ENCODE measurements at places on chromosomes 5 and 9.

- no peak overlapping the region for H3K27ac ChIP-seq
- H3K36me3 ChIP-seq, result no peaks in the 10 kb centered on the region
- peaks cover 82% of the 10 kb centered on the region for H3K27me3 ChIP-seq
- DNase-seq, result no peak
These were observed 22.4 kb downstream of the SLC9A3 start for GRCh38 chr5:501831-502184.

DNA sequence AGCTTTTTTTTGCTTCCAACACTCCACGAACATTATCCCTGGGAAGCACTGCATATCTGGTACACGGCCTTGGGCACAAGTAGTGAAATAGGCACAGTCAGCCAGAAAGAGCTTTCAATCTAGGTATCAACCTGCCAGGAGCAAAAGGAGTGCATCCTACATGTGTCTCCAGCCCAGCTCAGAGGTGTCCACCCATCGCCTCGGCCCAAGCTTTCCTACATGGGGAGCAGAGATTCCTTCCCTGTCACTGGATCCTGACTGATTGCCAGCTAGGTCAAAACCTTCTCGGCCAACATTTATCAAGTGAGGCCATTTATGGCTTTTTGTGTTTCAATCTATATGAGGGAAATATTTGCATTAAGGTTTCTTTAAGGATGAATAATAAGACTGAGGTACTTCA is 55.8 kb downstream of the GOLM1 start:
- no peak overlapping the region for H3K27ac ChIP-seq
- no peak for DNase-seq
- H3K36me3 ChIP-seq, result no peaks in the 10 kb centered on the region
- no peak overlapping the region for H3K4me3 ChIP-seq
- H3K4me1 ChIP-seq, result no peaks in the 10 kb centered on the region

- no peaks in the 10 kb centered on the region for H3K27me3 ChIP-seq
- peaks cover 8% of the 10 kb centered on the region for H3K36me3 ChIP-seq
- H3K4me1 ChIP-seq, result no peaks in the 10 kb centered on the region
- no peak overlapping the region for H3K27ac ChIP-seq
- DNase-seq, result no peak
- no peak overlapping the region for H3K4me3 ChIP-seq
These were observed 22.2 kb downstream of the GPX3 start for GRCh38 chr5:151042453-151043093.

- no peaks in the 10 kb centered on the region for H3K27me3 ChIP-seq
- no peaks in the 10 kb centered on the region for H3K36me3 ChIP-seq
- no peak for DNase-seq
- H3K4me3 ChIP-seq, result no peak overlapping the region
- no peaks in the 10 kb centered on the region for H3K4me1 ChIP-seq
These were observed 144.5 kb upstream of the TNC start for GRCh38 chr9:115262477-115262876.

GRCh38 chr5:60207040-60207439 is 313.5 kb upstream of the PDE4D start:
- H3K27me3 ChIP-seq, result no peaks in the 10 kb centered on the region
- no peaks in the 10 kb centered on the region for H3K36me3 ChIP-seq
- no peak for DNase-seq
- no peaks in the 10 kb centered on the region for H3K4me1 ChIP-seq

DNA sequence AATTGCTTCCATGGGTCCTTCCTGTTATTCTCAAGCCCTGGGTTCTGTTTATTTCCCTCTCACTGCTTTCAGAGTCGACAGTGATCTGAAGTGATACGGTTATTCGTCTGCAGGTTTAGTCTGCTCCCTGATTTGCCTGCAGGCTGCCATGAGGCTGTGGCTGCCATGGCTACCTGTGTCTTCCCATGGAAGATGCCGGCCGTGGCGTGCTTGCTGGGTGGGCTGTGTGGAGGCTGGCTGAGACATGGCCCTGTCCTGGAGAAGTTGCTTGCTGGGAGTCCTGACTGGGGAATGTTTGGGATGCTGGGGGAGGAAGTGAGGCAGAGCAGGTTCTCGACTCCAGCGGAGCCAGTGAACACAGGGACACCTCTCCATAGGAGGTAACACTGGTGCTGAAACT is 104.1 kb upstream of the TBC1D2 start:
- no peak for DNase-seq
- no peak overlapping the region for H3K4me3 ChIP-seq
- H3K27ac ChIP-seq, result no peak overlapping the region
- no peaks in the 10 kb centered on the region for H3K27me3 ChIP-seq
- no peaks in the 10 kb centered on the region for H3K4me1 ChIP-seq

DNA sequence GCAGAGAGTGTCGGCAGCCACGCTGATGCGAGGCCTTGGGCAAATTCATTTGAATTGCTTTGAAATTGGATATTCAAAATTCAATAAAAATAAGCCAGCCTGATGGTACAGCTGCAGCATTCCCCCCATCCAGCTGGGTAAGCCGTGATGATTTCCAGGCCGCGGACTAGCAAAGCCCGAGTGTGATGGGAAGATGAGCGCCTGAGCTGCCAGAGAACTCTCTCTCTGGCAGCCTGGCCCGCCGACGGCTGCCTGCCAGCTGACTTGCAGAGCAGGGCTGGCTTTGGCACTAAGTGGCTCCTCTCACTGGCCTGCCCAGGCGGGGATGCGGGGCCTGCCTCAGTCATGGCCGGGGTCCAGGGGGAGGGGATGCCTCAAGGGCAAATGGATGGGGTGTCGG is 268.3 kb upstream of the WWC1 start:
- no peaks in the 10 kb centered on the region for H3K4me1 ChIP-seq
- H3K27ac ChIP-seq, result no peak overlapping the region
- DNase-seq, result no peak

DNA sequence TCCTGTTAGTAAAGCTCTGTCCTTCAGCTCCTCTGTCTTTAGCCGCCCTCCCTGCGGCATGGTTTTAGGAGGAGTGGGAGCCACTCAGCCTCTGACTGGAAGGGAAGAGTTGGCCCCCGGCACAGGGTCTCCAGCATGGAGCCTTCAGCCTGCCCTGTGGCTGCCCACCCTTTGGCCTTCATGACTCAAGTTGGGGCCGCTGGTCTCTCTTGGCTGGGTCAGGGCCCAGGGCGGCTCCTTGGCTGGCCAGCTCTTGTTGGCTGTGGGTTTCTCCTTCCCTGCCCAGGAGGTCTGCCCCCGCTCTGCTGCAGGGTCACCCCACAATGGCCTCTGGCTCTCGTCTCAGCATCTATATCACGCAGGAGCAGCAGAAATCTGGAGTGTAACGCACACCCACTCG is 25.7 kb downstream of the FGF1 start:
- no peaks in the 10 kb centered on the region for H3K27me3 ChIP-seq
- H3K36me3 ChIP-seq, result no peaks in the 10 kb centered on the region
- no peaks in the 10 kb centered on the region for H3K4me1 ChIP-seq
- H3K4me3 ChIP-seq, result no peak overlapping the region
- no peak for DNase-seq
- H3K27ac ChIP-seq, result no peak overlapping the region

- peaks cover 8% of the 10 kb centered on the region for H3K4me1 ChIP-seq
- no peak for DNase-seq
- H3K27me3 ChIP-seq, result no peaks in the 10 kb centered on the region
These were observed 324 bp downstream of the LPCAT1 start for GRCh38 chr5:1523480-1523792.

GRCh38 chr9:81461196-81461595 is 228.2 kb downstream of the TLE1 start:
- no peak overlapping the region for H3K4me3 ChIP-seq
- no peaks in the 10 kb centered on the region for H3K36me3 ChIP-seq
- H3K27me3 ChIP-seq, result no peaks in the 10 kb centered on the region

- no peaks in the 10 kb centered on the region for H3K4me1 ChIP-seq
- no peak for DNase-seq
- no peaks in the 10 kb centered on the region for H3K27me3 ChIP-seq
- H3K27ac ChIP-seq, result no peak overlapping the region
- no peaks in the 10 kb centered on the region for H3K36me3 ChIP-seq
- H3K4me3 ChIP-seq, result no peak overlapping the region
These were observed 113.2 kb downstream of the SEC61B start for GRCh38 chr9:99335280-99335679.

- H3K27me3 ChIP-seq, result no peaks in the 10 kb centered on the region
- H3K36me3 ChIP-seq, result no peaks in the 10 kb centered on the region
- 0 out of 2 replicates have a peak, but pooled peaks cover 1% of the 10 kb centered on the region for H3K4me1 ChIP-seq
These were observed 2125.4 kb upstream of the WWC1 start for GRCh38 chr5:166166071-166166470.

- H3K4me3 ChIP-seq, result no peak overlapping the region
- H3K27me3 ChIP-seq, result no peaks in the 10 kb centered on the region
- no peaks in the 10 kb centered on the region for H3K36me3 ChIP-seq
- no peak for DNase-seq
These were observed 581.4 kb upstream of the PTPRD start for GRCh38 chr9:11194246-11194645.

DNA sequence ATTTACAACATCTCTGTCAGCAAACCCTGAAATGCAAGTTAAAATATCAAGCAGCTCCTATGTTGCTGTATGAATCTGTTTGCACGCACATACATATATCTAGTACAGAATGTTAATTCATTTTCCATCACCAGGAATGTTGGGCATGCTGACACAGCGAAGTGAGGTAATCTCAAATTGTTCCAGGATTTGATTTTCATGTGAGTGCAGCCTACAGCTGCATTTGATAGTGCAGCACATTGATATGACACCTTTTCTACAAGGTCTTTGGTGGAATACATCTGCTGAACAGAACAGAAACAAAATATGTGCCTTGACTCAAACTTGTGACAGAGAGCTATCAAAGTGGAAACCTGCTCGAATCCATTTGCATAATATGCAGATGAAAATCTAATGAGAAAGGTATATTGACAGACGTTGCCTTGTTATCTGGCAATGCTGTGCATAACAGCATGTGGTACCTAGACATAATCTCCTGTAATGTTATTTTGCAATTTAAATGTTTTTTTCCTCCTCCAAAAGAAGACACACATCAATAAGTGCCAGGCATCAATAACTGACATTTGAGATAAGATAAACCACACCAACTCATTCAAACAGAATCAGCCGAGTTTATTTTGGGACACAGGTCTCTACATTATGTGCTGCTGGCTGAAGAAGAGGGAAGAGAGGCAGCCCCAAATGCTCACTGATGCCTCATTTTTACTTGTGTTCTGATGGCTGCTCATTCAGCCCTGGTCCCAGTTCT is 512.2 kb downstream of the ZNF608 start:
- no peak for DNase-seq
- H3K4me3 ChIP-seq, result no peak overlapping the region
- no peaks in the 10 kb centered on the region for H3K36me3 ChIP-seq
- H3K4me1 ChIP-seq, result peaks cover 4% of the 10 kb centered on the region
- H3K27me3 ChIP-seq, result no peaks in the 10 kb centered on the region
- peak overlapping the region; percentile 31 for H3K27ac ChIP-seq
